ENCODE measurements at places on chromosomes 16 and 17.

DNA sequence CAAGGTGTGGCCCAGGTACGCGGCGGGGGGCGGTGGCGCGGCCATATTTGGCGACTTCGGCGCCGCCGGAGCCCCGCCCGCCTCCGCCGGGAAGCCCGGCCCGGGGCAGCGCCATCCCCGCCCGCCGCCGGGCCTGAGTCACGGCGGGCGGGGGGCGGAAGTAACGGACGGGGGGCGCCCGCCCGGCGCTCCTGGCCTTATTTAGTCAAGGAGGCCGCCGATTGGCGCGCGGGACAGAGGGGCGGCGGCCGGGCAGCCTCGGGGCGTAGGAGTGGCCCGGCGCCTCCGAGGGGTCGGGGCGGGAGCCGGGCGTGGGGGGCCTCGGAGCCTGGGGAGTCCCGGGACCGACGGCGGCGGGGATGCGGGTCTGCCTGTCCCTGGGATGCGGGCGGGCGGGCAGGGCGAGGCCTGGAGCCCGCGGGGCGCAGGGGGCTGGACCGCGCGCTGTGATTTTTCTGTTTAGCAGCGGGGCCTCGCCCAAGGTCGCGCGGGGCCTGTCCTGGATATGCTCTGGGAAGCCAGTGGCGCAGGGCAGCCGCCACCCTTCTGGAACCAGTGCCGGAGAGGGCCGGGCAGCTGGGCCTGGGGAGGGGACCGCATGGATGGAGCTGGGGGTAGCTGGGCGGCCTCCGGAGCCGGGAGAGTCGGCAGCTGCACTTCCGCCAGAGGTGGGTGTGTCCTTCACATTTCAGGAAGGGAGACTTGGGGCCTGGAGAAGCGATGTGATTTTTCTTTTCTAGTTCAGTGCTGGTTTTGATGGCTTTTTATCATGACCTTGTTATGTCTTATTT lies 2.3 kb upstream of the ACTG1 start:
- DNase-seq = peak; percentile 83

DNA sequence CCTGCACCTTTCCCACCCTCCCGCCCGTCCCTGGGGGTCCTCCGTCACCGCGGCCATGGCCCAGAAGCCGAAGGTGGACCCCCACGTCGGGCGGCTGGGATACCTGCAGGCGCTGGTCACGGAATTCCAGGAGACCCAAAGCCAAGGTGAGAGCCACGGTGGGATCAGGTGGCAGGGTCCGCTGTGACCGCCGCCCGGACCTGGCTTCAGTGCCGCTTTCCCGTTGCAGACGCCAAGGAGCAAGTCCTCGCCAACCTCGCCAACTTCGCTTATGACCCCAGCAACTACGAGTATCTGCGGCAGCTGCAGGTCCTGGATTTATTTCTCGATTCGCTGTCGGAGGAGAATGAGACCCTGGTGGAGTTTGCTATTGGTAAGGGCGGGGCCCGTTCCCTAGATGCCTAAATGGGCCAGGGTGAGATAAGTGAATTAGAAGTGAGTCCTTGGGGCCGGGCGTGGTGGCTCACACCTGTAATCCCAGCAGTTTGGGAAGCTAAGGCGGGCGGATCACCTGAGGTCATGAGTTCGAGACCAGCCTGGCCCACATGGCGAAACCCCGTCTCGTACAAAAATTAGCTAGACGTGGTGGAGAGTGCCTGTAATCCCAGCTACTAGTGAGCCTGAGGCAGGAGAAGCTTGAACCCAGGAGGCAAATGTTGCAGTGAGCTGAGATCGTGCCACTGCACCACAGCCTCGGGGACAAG lies 617 bp downstream of the ARMC7 start:
- DNase-seq = no peak

DNA sequence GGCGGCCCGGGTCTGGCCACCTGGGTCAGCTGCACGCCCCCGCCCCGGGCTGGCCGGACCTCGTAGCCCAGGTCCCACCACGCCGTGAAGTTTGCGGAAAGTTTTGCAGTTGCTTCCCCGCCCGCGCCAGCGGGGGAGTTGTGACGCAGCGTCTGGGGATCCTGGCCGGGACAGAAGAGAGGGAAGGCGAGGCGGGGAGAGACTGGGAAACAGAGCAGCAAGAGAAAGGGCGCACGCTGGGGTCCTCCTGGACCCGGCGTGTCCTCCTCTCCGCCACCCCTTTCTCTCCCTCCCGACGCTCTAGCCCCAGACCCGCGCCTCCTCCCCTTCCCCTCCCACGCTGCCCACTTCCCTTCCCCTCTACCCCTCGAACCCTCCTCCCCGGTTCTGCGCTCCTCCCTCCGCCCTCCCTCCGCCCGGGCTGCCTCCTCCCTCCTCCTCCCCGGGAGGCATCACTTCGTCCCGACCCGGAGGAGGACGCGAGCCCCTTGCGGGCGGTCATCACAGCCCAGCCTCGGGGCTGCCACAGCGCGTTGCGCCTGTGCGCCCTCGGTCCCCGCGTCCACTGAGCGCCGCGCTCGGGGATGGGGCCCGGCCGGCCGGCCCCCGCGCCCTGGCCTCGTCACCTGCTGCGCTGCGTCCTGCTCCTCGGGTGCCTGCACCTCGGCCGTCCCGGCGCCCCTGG lies at the start of gene MRC2:
MRC2 (plus strand) TSS at position 452 of the 685 bp plus-strand sequence; CDS start at position 585, 133 bp downstream.
- no peak for DNase-seq

- no peak for DNase-seq
Measured at GRCh38 chr17:2107050-2107449, 52.1 kb downstream of the HIC1 start.

DNA sequence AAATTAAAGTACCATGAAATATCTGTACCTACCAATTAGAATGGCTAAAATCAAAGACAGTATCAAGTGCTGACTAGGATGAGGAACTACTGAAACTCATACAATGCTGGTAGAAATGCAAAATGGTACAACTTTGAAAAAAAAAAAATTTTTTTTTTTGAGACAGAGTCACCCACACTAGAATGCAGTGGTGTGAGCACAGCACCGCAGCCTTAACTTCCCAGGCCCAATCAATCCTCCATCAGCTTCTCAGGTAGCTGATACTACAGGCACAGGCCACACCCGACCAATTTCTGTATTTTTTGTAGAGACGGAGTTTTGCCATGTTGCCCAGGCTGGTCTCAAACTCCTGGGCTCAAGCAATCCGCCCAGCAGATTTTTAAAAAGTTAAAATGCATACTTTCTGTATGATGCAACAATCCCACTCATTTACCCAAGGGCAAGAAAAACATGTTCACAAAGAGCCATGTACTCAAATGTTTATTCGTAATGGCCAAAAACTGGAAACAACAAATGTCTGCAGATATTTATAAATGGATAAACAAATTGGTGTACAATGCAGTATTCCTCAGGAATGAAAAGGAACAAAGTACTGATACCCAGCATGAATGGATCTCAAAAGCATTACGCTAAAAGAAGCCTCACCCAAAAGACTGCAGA lies 8.7 kb downstream of the SMURF2 start:
- no peak for DNase-seq

DNA sequence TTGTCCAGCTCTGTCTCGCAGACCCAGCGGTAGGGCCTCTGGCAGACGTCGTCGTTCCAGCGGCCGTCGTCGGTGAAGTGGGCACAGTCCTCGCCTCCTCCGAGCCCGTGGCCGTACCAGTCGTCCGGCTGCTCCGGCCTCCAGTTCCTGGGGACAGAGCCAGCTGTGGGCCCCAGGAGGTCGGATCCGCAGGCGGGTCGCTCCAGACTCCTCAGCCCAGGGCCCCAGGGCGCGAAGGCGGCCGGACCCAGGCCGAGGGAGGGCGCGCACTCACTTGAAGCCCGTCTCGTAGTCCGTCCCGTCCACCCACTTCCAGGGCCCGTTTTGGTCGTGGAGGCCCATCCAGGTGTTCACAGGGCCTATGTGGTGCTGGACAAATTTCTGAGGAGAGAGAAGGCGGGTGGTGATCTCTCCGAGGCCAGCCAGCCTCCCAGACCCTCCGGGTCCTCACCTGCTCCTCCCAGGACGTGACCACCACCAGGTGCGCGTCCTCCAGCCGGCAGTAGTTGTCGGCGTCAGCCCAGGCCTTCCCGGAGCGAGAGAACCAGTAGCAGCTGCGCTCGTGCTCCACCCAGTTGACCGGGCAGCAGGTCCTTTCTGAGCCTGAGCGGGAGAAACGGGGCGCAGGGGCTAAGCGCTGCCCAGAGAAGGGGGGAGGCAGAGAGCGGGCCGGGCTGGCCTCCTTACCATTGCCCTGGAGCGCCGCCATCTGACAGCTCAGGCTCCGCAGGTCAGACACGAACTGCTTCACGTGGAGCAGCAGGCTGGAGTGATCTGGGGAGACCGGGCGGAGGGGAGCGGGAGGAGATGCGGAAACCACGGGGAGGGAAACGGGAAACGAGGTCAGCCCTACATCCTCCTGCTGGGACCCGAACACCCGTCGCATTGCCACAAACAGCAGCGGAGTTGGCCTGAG lies 5.2 kb downstream of the ASGR1 start:
- no peak for DNase-seq

DNA sequence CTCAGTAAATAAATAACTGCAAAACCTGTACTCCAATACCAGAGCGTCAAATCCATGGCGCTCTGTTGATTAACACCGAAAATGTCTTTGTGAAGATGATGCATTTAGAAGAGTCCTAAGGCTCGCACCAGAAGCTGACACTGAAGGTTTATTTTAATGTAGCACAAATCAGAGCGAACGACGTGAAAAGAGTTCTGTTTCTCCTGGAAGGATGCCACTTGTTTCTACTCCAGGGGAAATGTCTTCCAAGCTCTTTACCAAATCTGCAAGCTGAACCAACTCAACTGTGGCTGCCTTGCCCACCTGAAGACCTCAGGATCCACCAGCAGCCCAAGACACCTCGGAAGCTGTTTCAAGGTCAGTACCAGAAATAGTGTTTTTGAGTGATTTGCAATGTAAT lies 194.4 kb upstream of the MAF start:
- peak; percentile 68 for DNase-seq

DNA sequence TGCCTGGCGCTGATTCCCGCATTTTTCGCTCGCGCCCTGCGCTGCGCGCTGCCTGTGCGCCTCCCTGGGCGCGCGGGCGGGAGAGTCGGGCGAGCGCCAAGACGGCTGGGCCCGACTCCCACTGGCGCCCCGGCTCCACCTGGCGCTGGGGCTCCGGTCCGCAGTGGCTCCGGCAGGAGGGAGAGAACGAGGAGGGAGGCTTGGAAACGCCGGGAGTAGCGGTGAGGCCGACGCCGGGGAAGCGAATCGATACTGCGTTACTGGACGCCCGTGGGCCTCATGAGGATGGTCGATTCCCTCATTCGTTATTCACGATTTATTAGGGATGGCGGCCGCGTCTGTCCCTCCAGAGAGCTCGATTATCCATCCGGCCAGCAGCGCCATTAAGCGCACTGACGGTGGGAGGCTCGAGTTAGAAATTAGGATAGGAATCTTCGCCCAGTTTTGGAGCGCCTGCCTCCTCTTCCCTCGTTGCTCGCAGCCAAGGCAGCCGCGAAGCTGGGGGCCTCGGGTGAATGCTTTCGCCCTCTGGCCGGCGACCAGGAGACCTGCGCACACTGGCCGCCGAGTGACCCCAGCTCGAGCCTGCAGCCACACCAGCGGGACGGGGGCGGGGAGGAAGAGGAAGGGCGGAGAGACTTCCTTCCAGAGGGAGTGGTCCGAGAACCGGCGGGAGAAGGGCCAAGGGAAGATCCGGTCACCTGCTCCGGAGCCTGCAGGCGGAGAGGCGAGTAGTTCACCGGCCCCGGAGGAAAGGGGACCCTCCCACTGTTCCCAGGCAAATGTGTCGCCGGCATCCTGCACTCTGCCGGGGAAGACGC lies 1.3 kb upstream of the PCGF2 start:
- DNase-seq = no peak

DNA sequence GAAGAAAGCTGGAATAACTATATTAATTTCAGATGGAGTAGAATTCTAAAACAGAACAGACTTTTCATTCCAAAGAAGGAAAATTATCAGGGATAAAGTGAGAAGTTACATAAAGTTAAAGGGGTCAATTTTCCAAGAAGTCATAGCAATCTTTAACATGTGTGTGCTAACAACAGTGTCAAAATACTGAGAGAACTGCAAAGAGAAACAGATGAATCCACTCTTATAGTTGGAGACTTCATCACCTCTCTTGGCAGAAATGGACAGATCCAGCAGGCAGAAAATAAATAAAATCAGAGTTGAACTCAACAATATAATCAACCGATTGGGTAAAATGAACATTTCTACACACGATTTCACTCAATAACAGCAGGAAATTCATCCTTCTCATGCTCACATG lies 5.4 kb downstream of the ABCA9 start:
- no peak for DNase-seq

- DNase-seq = peak; percentile 25
Measured at GRCh38 chr17:55961386-55961785, 191.9 kb upstream of the ANKFN1 start.

- no peak for DNase-seq
Measured at GRCh38 chr17:14672830-14673229, 371.9 kb downstream of the HS3ST3B1 start.

DNA sequence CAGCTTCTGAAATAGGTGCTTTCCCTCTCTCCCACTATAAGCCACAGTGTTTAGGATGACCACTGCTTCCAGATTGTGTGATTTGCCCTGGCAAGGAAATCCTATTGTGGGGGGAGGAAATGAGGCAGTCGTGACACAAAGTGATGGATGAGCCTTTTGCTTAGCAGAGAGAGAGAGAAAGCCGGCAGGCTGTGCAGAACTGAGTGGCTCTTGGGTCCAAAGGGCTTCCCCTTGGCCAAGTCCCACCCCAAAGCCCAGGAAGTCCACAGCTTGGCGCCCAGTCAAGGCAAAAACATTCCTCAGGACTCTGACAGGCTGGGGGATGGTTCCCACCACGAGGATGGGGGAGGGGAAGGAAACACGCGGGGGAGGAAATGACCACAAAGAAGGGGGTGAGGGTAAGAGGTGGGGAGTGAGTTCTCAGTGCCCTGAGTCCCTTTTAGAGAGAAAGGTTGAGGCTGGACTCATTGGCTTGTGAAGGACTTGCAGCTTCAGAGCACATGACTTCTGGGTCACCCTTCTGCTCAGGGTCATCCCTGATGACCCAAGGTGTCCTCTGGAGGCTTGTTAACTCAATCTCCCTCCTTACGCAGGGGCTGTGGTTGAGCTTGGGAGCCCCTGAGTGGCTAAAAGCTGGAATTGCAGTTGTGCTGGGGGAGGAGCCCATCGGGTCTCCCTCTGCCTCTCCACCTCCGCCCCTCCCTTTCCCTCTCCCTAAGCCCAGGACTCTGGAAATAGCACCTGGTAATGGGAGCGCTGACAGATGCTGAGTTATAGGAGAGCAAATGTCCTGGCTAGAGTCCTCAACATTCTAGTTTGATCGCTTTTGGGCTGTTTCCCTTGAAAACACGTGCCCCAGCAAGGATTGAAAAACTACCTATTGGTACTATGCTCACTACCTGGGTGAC lies 10.3 kb upstream of the MSL1 start:
- no peak for DNase-seq
